SW480 (cell line): ENCODE measurements at places on chromosomes 6 and 20.

GRCh38 chr20:13147971-13148370 lies 73.1 kb upstream of the ISM1 start:
- DNase-seq: no peak

DNA sequence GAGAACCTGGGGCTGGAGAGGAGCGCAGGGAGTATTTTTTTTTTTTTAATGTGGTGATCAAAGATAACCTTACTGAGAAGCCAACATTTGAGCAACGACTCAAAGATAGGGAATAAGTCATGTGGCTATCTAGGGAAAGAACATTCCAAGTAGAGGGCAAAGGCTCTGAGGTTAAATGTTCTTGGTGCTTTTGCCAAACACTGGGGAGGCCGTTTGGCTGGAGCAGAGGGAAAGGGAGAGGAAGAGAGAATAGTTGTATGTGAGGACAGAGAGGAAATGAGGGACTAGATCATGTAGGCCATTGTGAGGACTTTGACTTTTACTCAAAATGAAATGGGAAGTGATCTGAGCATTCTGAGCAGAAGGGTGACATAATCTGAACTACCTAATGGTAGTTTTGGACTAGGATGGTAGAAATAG lies 27.8 kb downstream of the ACSS2 start:
- DNase-seq: no peak

DNA sequence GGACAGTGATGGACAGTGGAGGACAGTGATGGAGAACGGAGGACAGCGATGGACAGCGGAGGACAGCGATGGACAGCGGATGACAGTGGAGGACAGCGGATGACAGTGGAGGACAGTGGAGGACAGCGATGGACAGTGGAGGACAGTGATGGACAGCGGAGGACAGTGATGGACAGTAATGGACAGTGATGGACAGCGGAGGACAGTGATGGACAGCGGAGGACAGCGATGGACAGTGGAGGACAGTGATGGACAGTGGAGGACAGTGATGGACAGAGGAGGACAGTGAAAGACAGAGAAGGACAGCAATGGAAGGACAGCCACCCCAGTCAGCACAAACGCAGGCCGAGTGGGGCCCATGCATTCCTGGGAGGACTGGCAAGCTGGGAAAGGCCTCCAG lies 3.4 kb upstream of the NKAIN4 start:
- DNase-seq: no peak

DNA sequence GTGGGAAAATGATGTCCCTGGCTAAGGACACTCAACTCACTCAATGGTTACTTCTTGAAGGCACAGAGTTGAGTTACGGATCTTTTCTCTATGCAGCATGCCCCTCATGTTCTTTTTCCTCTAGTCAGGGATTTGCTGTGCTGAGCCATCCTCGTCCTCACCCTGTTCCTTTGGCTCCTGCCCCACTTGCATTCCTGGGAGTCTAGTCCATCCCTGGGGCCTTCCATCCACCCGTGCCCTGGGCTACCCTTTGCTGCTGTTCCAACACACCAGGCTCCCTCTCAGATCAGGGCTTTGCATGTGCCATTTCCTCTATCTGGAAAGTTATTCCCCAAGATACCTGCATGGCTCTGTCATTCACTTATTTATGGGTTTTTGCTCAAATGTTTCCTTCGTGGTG lies 13.3 kb upstream of the KCNG1 start:
- no peak for DNase-seq

- peak; percentile 76 for DNase-seq
Observed at GRCh38 chr20:43662943-43663655, 3.8 kb upstream of the MYBL2 start.

DNA sequence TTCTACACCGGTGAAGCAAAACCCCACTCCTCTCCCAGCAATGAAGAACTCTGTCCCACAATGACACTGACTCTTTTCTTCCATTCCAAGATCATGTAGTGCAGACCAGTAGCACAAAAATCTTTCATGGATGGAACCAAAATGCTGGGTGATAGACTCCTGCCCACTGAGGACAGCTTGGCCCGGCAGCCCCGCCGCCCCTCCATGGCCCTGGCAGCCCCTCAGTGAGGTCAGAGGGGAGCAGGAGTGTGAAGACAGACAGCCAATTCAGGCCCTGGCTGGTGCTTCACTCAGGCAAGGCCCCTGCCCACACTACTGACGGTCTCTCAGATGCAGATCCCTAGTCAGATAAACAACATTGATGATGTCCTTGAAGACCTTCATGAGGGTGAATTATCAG lies 131.9 kb upstream of the SYNDIG1 start:
- DNase-seq: no peak

DNA sequence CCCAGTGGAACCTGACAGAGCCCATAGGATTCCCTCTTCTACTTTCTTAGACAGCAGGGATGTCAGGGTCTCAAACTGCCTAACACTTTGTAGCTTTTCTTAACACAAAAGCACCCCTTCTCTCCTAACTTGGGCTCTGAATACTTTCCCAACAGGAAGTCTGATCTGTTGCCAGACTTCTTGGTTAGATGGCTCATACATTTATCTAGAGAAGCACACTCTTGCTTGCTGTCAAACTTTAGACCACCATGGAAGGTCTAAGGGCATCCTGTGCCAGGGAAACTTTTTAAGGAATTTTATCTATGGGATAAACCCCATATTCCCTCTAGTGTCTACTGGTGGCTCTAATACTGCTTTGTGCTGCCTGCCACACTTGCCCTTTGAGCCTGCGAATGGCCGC lies 3.3 kb upstream of the C6orf136 start:
- DNase-seq: no peak

- DNase-seq: no peak
Observed at GRCh38 chr6:22569281-22570184, at the start of gene HDGFL1. TSS of gene HDGFL1 (plus strand) at chr6:22569566. CDS start at chr6:22569576, 10 bp downstream.

DNA sequence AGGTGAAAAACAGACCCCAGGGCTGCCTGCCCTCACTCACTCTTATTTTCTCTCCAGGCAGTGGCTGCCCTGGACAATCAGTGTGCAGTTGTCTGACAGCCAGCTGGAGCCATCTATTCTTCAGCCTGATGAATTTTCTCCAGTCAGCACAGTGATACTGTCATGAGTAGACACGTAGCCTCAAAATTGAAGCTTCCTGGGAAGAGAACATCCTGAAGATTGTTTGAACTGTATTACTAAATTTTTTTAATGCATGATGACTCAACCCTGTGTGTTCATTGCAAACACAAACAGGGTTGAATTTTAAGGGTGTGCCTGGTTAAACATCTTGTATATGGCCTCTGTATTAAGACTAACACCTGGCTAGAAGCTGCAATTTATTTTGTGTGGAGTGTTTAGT lies 49.8 kb upstream of the STXBP5 start:
- DNase-seq: peak; percentile 47

GRCh38 chr6:166670894-166671293 lies 43.8 kb upstream of the RPS6KA2 start:
- DNase-seq: no peak

GRCh38 chr20:2564406-2564805 lies 28.0 kb downstream of the TMC2 start:
- DNase-seq: no peak

DNA sequence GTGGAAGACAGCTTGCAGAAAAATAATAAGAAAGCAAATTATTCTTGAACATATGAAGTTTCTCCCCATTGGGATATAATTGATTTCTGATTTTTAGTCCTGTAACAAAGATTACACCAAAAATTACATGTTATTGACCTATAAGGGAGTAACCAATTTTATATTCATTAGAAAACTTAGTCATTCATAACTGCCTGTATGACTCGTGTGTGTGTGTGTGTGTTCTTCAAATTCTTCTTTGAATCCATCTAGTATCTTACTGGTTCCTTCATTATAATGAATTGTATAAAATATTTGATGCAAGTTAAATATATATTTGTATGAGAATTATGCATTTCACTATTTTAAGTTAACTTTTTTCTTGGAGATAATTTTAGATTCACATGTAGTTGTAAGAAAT lies 310.4 kb downstream of the HAO1 start:
- no peak for DNase-seq

GRCh38 chr6:103629613-103630012 lies 1230.1 kb downstream of the HACE1 start:
- DNase-seq: no peak

DNA sequence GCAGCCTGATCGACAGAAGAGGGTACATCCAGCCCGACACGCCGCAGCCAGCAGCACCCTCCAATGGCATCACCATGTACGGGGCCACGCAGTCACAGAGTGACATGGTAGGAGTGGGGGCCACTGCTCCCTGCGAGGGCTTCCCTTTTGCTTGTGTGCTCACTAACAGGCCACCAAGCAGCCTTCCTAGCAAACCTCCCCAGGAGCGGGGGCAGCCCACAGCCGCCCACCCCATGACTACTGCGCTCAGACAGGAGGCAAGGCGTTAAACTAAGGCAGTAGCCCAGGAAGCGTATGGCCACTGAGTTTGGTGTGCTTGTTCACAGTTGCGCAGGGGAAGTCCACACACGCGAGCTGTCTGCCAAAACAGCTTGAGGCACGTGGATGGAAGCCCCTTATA lies 169.5 kb upstream of the SNX9 start:
- no peak for DNase-seq

GRCh38 chr20:25058051-25058846 lies at the start of gene ACSS1:
TSS of gene ACSS1 (minus strand) at chr20:25058139. CDS start at chr20:25058102, 37 bp downstream.
- DNase-seq: peak; percentile 63
